ENCODE measurements at places on chromosomes 12 and 14.

- no peak for DNase-seq
Measured at GRCh38 chr14:104526723-104527645, 52.6 kb upstream of the C14orf180 start.

DNA sequence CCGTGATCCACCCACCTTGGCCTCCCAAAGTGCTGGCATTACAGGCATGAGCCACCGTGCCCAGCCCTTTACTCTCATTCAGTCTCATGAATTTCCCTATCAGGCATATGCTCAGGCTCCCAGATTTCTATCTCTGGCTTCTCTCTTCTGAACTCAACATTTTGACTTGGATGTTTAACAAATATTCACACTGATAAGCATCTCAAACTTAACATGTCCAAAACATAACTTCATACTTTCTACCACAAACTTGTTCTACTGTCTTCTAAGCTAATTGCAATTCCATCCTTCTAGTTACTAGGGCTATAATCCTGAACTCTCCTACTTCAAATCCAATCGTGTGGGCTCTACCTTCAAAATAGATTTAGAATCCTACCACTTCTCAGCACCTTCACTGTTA is 73.9 kb upstream of the PAWR start:
- DNase-seq = no peak

- DNase-seq = no peak
Measured at GRCh38 chr14:90423166-90423565, 26.3 kb downstream of the CALM1 start.

GRCh38 chr12:118103201-118103600 is 610 bp downstream of the VSIG10 start:
- DNase-seq = no peak

GRCh38 chr12:15880721-15881120 is 1.5 kb upstream of the STRAP start:
- DNase-seq = no peak

GRCh38 chr12:114955414-114956014 is 271.5 kb upstream of the TBX3 start:
- no peak for DNase-seq

DNA sequence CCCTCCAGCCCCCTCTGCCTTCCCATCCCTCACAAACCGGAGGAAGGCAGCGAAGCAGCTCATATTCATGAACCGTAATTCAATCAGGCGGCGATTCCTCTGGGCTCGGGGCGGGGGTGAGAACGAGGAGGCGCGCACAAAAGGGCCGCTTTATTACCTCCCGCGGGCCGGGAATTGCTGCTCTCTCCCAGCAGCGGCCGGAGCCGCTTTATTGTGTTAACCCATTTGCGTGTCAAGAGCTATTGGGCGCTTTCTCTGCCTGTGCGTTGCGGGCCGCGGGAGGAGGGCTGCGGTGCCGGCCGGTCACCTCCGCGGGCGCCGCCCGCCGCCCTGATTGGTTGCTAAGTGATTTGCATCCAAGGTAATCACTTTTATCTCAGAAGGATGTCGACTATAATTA is 4.8 kb downstream of the FAM222A start:
- no peak for DNase-seq

- DNase-seq = no peak
Measured at GRCh38 chr14:36271939-36272907, 48.2 kb downstream of the MBIP start.

- DNase-seq = no peak
Measured at GRCh38 chr14:103846097-103846496, 1.3 kb downstream of the PPP1R13B start.

DNA sequence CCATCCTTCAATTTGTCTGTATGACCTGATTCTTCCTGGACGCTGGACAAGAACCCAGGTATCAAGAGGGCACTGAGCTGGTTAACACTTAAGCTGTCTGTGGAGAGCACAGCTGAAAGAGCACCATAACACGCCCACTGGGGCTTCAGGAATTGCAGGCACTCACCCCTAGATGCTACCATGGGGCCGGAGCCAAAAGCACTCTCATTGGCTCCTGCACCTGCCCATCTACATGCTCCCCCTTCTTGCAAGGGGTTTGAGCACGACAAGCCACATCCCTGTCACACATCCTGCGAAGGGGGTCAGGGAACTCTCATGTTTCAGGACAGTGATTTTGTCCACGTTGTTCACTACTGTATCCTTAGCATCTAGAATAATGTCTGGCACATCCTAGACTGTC is 35.1 kb upstream of the TBC1D15 start:
- no peak for DNase-seq

- DNase-seq = no peak
Measured at GRCh38 chr12:114821570-114821969, 137.6 kb upstream of the TBX3 start.

DNA sequence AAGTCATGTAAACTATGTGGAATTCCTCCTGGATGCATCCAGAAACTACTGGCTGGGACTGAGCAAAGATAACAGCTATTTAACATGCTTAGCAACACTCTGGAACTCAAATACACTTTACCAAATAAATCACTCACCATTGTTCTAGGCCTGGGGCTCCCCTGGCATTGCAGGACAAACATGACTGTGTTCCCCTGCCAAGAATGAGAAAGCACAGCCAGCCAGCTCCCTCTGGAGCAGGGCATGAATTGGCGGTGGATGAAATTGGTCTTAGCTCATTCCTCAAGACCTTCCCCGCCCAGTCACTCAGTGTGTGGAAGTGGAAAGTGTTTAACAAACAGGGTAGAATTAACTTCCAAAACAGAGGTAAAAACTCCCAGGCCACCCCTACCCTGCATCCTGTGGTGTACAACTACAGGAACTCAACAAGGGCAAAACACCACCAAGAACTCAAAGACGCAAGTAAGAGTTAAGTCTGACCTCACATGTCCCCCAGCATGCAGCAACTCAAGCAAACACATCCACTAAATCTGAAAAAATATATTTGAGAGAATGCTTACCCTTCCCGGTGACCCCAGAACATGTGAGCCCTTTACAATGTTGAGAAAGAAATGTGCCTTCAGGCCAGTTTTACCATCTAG is 58.4 kb upstream of the BDKRB2 start:
- no peak for DNase-seq

- DNase-seq = no peak
Measured at GRCh38 chr14:88975926-88976325, 151.5 kb downstream of the TTC8 start.

DNA sequence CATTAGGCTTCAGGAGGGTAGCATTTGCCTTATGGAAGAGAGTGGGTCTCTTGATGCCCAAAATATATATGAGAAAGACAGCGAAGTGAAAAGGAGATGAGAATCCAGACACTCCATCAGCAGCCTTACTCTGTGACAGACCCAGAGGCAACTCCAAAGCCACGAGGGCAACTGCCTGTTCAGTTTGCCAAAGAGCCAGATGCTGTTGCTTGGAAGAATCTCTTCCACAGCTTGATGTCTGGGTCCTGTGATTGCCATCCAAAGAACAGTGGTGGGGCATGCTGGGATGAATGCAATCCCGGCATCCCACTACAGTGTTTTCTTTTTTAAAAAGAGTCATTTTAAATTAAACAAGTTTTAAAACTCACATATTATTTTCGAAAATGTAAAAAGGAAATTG is 10.9 kb upstream of the OTX2 start:
- DNase-seq = no peak

DNA sequence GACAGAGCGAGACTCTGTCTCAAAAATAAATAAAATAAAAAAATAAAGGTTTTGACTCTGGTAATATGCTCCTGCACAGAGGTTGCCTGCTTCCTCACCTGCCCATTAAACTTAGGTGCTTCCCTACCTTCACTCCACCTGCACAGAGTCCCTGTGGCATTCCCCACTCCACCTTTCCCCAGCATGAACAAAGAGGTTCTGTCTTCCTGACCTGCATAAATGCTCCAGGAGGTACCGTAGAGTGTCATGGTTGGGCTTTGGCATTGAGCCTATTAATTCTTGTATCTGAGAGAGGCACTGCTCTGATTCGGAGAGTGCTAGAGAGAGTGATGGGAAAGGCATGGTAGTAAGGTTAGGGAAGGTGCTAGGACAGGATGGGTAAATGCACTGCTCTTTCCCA is 6.3 kb downstream of the ARHGAP9 start:
- no peak for DNase-seq

DNA sequence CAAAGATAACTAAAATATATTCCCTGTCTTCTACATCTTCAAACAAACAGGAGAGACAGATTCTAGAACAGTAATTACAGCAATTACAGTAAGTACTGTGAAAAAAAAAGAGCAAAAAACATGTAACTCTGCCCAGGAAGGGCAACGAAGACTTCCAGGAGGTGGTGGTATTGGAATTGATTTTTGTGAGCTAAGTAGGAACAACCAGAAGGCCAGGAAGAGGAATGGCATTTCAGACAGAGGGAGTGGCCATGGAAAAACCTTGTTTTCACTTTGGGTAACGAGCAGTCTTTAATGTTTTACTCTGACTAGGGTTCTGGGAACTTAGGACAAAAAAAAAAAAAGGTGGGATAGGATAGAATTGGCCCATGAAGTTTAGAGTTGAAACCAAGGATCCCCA is 196.3 kb upstream of the PLEKHG7 start:
- DNase-seq = no peak

DNA sequence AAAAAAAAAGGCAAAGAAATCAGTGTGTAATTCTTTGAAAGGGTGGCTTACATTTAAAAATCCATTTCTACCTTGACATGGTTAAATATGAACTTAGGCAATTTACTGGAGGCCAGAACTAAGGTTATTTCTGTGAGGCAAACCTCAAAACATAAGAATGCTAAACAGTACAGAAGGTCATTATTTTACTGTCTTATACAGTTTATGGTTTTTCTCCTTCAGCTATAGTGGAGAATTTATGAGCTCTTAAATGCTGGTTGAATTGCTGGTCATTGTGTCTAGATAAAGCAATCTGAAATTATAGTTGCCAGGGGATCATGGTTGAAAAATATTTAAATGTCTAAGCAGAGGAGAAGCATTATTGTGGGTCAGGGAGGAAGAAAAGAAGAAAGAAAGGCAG is 70.5 kb downstream of the TRIM9 start:
- no peak for DNase-seq

GRCh38 chr12:72264548-72265175 is 7.5 kb upstream of the TRHDE start:
- no peak for DNase-seq

DNA sequence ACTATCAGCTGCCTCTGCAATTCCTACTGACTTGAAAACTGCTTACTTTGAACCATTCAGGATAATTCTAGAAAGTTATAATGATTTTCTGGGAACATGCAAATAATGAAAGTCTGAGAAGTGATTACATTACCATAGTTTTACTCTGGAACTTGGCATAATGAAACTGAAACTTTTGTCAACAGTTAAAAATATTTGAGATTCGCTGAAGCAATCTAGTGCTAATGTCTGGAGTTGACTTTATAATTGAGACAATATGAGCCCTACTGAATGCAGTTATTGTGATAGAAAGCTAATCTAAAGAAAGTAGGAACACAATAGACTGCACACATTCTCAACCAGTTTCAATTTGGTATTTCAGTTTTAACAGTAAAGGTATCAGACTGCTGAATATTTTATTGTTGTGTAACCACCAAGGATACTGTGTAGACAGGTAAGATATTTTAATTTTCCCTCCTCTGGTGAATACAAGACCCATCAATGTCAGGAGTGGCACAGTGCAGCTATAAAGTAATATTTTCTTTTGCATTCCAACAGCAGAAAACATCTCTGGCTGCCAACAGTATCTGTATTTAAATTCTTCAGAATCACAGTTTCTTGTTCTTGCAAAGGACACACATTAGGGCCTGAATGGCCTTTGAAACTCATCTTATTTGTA is 483.5 kb downstream of the ATP23 start:
- no peak for DNase-seq

- no peak for DNase-seq
Measured at GRCh38 chr14:53927171-53927570, 29.5 kb downstream of the BMP4 start.

- no peak for DNase-seq
Measured at GRCh38 chr14:41663473-41663850, 56.8 kb downstream of the LRFN5 start.

- DNase-seq = no peak
Measured at GRCh38 chr14:99517643-99518381, 36.6 kb downstream of the CCNK start.

DNA sequence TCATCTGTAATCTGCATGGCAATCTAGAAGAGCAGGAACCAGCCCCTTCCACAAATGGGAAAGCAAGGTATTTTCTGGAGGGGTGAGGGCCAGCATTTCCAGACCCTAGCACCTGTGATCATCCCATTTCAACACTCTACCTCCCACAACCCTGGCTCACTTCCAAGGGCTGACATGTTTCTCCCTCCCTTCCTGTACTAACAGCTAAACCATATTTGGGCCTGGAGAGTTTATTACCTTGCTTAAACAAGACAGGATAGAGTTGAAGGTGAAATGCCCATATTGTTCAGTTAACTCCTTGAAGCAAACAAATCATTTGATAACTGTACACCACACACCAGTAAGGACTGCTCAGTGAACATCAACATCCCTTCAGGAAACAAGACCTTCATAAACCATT is 158.4 kb downstream of the PPM1H start:
- DNase-seq = no peak

DNA sequence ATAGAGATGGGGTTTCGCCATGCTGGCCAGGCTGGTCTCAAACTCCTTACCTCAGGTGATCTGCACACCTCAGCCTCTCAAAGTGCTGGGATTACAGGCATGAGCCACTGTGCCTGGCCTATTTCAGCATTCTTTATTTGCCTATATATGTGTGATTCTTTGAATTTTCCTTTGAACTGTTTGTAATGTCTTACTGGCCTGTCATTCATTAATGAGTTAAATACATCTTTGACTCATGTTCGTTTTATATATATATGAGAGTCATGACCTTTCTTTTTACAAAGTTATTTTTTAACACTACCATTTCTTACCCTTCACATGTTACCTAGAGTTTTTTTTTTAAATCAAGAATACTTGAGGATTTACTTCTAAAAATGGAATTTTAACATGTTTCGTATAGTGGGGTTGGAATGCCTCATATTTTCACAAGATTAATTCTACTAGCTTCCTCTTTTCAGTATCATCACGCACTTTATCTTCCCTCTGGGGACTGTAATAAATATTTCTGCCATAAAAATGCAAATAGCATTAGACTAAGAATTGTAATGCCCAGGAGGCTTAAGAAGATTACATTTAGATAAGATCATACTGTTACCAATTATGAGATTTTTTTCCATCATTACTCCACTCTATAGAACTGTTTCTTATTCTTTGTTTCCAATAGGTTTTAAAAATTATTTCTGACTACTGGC is 66.7 kb downstream of the NTN4 start:
- DNase-seq = no peak
